ENCODE measurements at places on chromosomes 4 and X.

GRCh38 chr4:185734214-185734613 lies 77.8 kb downstream of the SORBS2 start:
- DNase-seq = no peak

DNA sequence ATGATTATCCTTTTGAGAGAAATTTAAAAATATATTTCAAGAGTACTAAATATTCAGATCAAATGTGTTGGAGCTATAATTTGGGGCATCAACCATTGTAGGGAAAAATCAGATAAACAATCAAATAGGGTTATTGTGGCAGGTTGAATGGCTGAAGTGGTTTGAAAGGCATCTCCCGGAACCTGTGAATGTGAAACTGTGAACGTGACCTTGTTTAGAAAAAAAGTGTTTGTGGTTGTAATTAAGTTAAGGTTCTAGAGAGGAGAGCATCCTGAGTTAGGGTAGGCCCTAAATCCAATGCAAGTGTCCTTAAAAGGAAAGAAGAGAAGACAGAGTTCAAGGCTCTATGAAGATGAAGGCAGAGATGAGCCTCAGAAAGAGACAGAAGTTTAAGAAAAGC lies 37.4 kb downstream of the ADGRA3 start:
- no peak for DNase-seq

DNA sequence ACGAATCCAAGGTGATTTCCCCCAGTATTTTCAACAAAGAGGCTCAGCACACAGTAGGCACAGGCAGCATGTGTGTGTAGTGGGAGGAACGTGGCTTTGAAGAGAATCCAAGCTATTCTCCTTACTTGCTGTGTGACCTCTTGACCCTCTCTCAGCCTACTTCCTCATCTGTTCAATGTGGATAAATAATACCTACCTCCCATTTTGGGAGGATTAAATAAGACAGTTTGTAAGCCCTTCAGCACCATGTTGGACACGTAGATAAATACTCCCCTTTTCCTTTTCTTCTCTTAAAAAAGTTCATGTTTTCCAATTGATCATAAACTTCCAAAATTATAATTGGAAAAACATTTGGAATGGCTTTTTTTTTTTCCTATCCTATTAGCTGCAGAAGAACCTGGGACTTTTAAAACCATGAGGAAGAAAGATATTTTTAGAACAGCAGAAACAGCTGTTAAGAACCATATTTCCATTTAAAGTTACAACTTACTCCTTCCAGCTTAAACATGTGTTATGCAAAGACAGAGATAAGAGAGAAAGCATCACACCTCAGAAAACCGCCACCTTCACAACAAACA lies 56.1 kb upstream of the TMEM131L start:
- DNase-seq = no peak

DNA sequence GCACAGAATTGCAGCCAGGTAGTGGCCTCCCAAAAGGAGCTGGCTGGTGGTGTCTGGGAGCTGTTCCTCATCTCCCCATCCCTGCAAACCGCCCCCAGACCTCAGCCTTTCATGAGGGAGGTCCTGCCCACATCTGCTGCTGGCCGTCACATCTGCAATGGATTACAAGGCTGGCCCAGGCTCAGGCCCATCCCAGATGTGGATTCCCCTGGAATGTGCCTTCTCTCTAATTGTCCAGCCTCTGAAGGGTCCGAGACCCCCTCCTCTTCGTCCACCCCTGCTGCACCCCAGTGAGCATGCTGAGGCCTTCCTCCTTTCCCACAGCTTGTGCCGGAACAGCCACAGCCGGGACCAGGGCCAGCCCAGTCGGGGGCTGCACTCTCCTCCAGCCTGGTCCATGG lies 115.0 kb upstream of the NALF2 start:
- DNase-seq = no peak

GRCh38 chr4:128757712-128758111 lies 51.8 kb upstream of the JADE1 start:
- DNase-seq = no peak

DNA sequence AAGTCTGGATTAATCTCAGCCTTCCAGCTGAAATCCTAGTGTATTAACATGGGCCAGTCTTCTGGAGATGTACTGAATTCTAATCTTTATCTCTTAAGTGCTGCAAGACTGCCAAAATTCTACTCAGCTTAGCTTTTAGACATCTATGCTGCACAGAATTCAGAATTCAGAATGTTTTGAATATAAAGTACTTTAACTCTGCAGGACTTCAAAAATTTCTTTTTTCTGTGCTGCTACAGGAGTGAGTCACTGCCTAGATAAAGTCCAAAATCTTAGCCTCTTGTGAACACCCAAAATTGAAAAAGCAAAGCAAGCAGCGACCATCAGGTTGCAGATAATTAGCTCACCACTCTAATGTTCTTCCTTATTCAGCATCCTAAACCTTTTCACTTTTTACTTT lies 1092.6 kb upstream of the PCDH10 start:
- no peak for DNase-seq

GRCh38 chr4:20592663-20593062 lies 107.6 kb upstream of the PACRGL start:
- no peak for DNase-seq

GRCh38 chr4:104489731-104490095 lies 5.0 kb downstream of the CXXC4 start:
- DNase-seq = no peak

DNA sequence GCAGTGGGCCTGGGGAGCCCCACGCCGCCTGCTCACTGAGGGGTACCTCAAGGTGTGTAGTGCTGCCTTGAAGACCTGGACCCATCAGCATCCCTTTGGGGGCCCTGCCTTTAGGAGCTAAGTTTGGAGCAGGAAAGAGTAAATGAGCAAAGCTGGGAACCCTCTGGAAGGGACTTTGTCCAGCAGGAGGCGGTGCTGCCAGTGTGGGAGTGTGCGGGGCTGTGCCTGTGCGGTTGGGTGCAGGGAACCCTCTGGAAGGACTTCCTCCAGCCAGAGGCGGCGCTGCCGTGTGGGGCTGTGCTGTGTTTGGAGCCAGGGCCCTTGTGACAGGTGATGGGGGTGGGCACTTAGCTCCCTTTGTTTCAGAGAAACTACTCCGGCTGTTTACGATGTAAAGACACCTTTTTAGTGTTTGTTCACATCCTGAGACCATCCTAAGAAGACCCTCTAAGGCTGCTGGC lies 25.8 kb downstream of the RGS12 start:
- no peak for DNase-seq

GRCh38 chrX:129779747-129780146 lies at the start of gene SASH3:
TSS of gene SASH3 (plus strand) at chrX:129779949. CDS start at chrX:129780098, 149 bp downstream.
- DNase-seq = peak; percentile 65

DNA sequence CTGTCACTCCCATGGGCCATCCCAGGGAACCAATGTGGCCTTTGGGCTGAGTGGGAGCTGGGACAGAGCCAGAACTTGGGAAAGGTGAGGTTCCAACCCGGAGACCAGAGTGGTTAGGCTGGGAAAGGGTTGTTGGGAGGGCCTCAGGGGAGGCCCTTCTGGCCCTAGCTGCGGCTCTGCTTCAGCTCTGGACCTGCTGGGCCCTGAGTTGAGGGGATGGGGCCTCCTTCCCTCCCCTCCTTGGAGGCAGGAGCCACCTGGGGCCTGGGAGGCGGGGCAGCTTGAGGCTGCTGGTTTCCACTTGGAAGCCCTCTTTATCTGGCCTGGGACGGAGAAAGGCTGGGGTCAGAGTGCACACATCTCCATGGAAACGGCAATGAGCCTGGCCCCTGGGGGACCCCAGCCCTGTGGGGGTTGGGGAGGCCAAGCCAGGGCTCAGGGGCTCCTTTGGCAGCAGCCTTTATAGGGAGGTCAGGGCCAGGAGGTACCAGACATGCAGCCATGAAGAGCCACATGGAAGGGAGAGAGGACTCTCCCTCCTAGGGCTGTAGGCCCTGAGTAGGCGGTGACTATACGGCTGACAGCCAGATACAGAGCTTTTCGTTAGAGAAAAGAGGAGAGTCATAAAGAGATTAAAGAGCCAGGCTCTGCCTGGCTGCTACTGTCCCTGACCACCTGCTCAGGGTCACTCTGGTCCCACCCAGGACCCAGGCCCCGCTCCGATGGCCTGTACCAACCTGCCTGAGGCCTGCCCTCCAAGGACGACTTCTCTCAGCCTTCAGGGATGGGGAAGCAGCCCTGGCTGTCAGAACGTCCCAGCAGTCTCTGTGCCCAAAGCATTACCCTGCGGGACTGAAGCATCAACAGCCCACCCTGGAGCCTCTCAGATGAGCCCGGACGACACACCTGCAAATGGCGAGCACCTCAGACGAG lies 6.9 kb upstream of the NSD2 start:
- no peak for DNase-seq

- no peak for DNase-seq
Measured at GRCh38 chr4:107129611-107130010, 93.5 kb upstream of the DKK2 start.

- DNase-seq = no peak
Measured at GRCh38 chr4:6781113-6781512, 1.4 kb upstream of the KIAA0232 start.

- no peak for DNase-seq
Measured at GRCh38 chr4:143346206-143346605, 9.5 kb downstream of the GAB1 start.

- DNase-seq = no peak
Measured at GRCh38 chrX:148698221-148698620, 197.8 kb downstream of the AFF2 start.

GRCh38 chr4:152810715-152811287 lies 31.0 kb downstream of the ARFIP1 start:
- no peak for DNase-seq

GRCh38 chr4:76644831-76645485 lies 209.9 kb downstream of the SHROOM3 start:
- no peak for DNase-seq

DNA sequence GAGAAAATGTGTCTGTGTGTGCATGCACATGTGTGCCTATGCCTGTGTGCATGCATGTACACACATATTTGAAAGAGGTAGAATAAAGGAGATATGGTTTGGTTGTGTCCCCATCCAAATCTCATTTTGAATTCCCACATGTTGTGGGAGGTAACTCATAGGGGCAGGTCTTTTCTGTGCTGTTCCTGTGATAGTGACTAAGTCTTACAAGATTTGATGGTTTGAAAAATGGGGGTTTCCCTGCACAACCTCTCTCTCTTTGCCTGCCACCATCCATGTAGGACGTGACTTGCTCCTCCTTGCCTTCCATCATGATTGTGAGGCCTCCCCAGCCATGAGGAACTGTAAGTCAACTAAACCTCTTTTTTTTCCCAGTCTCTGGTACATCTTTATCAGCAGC lies 87.2 kb downstream of the PRDM5 start:
- no peak for DNase-seq

- no peak for DNase-seq
Measured at GRCh38 chrX:146224442-146224841, 406.8 kb downstream of the SLITRK2 start.

GRCh38 chr4:2824329-2824835 lies 19.3 kb upstream of the ADD1 start:
- no peak for DNase-seq

- no peak for DNase-seq
Measured at GRCh38 chrX:4925911-4926310, 1212.5 kb upstream of the PRKX start.

DNA sequence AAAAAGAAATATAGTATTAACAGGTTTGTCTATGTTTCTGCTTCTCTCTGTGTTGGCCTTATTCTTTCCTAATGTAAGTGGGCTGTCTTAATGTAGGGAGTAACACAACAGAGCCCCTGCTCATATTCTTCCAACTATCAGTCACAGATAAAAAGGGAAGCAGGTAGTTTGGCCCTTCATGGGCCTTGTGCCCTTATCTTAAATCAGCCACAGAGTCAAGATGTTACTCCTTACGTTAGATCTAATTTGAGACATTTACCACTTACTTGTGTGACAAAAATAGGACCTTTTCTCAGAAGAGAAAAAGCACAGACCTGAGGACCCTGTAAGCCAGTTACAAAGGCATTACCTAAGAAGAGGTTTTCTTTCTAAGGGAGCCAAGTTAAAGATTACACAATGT lies 589.0 kb downstream of the GRXCR1 start:
- no peak for DNase-seq

GRCh38 chr4:76212851-76213414 lies 691 bp downstream of the SCARB2 start:
- DNase-seq = peak; percentile 71

DNA sequence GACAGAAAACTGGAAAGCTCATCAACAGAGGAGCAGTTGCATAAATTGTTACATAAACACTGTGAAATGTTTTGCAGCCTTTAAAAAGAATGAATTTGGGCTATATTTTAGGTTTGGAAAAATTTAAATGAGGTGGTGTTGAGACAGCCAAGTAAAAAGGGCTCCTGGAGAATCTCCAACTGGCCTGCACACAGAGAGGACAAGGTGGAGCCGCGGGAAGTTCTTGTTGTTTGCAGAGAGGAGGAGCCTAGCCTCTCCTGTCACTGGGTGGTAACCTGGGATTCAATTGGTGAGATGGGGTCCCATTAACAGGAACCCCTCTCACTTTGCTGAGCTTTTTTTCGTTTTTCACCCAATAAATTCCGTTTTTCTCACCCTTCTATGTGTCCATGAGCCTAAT lies 13.4 kb downstream of the GIMD1 start:
- DNase-seq = no peak

DNA sequence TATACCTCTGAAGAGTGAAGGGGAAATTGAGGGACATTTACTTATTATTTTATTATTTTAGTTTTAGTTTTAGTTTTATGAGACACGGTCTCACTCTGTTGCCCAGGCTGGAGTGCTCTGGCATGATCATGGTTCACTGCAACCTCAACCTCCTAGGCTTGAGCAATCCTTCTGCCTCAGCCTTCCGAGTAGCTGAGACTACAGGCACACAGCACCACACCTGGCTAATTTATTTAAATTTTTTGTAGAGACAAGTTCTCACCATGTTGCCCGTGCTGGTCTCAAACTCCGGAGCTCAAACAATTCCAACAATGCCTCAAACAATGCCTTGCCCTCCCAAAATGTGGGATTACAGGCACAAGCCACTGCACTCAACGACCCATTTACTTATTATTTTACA lies 68.4 kb upstream of the BMP2K start:
- no peak for DNase-seq

- no peak for DNase-seq
Measured at GRCh38 chrX:22203186-22203585, 69.5 kb upstream of the CBLL2 start.

- DNase-seq = no peak
Measured at GRCh38 chr4:77201857-77202256, 44.9 kb downstream of the CCNG2 start.

DNA sequence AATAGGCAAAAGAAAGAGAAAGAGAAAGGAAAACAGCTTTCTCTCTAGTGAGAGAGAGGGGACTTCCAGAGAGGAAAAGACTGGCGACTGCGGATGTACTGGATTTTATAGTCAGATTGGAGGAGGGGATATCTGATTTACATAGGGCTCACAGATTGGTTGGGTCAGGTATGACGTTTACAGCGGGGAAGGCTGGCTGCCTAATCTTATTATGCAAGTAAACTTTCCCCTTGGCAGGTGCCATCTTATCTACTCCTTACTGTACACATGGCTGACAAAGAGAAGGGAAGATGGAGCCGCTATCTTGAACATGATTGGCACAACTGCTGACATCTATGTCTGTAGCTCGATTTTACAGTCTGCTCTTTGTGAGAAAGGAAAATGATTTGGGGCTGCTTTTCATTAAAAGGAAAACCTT lies 25.4 kb downstream of the RBPJ start:
- DNase-seq = peak; percentile 35

GRCh38 chrX:41923211-41923977 lies at the start of gene CASK:
TSS of gene CASK (minus strand) at chrX:41923554. CDS start at chrX:41922988, 566 bp downstream.
- DNase-seq = peak; percentile 89

Data from central memory CD4-positive, alpha-beta T cell (primary cell).